Cerebellar nuclear complex (tissue), 1 donor: ENCODE measurements at places on chromosomes 4 and X.

GRCh38 chr4:5891563-5892322, 1.1 kb downstream of the CRMP1 start:
- DNase-seq, result no peak

DNA sequence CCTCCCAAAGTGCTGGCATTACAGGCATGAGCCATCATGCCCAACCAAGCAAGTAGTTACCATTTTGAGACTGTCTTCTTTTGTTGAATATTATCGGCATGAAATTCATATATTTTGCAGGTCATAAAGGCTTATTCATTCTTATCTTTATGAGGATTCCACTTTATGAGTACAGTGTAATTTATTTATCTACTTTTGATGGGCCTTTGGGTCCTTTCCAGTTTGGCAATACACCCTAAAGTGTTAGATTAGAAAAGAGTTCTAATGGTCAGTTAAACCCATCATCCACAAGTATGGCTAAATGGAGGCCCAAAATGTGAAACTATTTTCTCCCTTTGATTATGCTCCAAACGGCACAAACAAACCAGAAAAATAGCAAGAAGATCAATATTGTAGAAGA, 10.9 kb upstream of the ABCG2 start:
- DNase-seq, result no peak

GRCh38 chr4:20552004-20552403, 148.3 kb upstream of the PACRGL start:
- DNase-seq, result no peak

DNA sequence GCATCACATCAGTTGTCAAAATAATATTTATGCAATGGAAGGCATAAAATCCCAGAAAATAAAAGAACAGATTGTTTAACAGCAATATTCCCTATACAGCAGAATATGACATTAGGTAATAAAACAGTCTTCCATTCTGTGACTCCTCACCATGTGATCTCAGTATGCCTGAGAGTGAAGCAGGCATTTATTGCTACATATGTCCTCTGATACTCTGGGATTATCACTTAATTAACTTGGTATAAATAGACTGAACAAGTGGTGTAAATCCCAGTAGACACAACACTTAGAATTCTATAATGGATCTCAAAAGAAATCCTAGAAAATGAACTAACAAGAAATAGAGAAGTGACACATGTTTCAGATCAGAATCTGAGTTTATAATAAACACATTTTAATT, 841.3 kb downstream of the PDHA2 start:
- DNase-seq, result no peak

DNA sequence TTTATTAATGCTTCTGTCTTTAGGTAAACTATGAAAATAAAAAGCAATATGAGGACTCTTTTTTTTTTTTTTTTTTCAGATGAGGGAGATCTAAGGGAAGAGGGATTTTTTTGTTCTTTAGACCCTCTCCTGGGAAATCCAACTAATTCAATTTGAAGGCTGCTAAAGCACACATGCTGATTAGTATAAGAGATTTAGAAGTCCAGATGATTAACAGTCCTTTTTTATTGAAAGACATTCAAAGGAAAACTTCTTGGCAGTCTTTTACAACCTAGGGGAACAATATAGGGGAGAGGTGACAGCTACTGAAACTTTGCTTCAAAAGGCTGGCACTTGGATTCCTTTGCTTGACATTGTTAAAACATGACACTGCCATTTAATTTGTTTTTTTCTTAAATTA, 602.5 kb downstream of the RAPGEF2 start:
- no peak for DNase-seq

DNA sequence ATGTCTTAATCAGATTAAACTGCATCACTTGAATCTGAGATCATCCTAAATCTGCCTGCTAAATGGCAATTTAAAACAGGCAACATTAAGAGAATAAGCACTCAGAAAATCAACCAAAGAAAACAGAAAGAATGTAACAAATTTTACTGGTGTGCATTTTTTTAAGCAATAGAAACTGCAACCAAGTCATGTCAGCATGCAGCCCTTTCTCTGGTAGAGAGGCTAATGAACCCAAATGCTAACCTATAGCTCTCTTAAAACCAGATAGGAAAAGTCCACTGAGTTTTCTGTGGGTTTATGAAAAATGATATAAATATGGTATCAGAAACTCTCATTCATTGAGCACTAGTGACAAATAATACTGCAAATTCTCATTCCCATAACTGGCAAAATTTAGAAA, 35.6 kb downstream of the COL25A1 start:
- DNase-seq, result no peak

- DNase-seq, result no peak
Measured at GRCh38 chr4:18192901-18193300, 171.3 kb upstream of the LCORL start.

DNA sequence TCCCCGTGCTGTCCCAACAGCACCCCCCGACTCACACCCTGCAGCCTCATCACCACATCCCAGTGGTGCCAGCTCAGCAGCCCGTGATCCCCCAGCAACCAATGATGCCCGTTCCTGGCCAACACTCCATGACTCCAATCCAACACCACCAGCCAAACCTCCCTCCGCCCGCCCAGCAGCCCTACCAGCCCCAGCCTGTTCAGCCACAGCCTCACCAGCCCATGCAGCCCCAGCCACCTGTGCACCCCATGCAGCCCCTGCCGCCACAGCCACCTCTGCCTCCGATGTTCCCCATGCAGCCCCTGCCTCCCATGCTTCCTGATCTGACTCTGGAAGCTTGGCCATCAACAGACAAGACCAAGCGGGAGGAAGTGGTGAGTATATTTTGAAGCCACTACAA, 5.4 kb downstream of the AMELX start:
- no peak for DNase-seq

DNA sequence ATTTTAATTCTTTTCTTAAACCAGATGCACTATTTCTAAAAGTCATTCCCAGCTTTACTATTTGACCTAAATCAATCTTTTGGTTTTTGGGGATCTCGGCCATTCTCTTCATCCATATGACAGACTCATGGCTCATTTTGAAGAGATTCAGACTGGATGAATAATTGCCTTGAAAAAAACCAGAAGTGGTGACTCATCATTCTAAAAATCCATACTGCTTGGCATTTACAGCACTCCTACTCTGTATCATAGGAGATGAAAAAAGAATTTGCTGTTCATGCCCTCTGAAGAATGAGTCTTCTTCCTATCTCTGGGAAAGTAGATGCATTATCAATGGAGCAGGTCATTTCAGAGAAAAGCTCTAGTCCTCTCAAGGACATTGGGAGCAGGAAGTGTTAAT, 220.5 kb upstream of the RPS6KA3 start:
- no peak for DNase-seq

- DNase-seq, result no peak
Measured at GRCh38 chr4:7569810-7570783, 135.4 kb upstream of the PSAPL1 start.

DNA sequence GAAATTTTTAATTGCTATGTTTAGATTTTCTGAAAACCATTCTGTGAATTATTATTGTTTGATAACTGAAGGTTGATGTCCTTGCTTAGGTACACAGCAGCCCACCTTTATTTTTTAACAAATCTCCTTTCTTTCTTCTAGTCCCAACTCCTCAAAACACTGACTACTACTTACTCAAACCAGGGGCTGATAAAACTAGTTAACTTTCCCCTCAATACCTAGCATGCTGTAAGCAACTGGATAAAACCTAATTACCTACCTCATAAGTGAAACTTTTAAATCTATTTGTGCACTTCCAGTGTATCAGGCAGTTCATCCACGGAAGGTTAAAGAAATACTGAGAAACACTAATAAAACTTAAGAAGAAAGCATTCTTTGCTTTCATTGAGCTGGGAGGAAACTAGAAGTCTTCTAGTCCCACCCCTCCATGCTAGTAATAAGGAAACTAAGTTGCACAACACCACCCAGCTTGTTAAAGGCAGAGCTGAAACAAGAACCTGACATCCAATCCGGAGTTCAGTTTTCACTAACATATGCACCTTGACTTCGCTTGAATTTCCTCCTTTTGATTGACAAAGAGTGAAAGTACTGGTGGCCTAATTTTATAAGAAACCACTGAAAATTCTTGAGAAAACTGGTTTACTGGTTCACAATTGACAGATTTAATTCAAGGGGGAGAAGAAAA, 180.2 kb upstream of the TET2 start:
- no peak for DNase-seq

GRCh38 chr4:2321279-2322196, 59.6 kb upstream of the MXD4 start:
- DNase-seq, result no peak

GRCh38 chrX:39773923-39774773, 323.6 kb downstream of the BCOR start:
- no peak for DNase-seq

DNA sequence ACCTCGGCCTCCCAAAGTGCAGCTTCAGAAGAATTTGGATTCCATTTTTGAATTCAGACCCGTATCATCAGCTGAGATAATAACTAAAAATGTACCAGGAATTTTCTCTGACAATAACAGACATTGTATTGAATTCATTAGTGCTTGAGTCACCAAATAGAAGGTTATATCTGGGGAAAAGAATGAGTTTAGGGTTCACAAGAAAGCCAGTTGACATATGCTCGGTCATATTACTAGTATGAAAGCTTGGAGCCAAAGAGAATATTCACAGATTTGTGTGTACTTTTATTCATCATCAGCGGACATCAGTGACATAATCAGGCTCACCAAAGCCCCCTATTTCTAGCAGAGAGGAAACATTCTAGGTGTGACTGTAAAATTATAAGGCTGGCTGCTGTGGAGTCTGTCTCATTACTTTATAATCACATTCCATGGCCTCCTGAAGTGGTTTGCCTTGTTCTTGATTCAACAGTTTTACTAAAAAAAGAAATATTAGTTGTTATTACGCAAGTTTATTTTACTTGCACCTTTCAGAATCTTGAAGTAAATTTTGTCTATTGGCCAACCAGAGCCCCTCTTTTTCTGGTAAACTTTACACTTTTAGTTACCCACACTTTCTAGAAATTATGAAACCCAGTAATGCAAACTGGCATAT, 14.6 kb upstream of the DCTD start:
- DNase-seq, result no peak

DNA sequence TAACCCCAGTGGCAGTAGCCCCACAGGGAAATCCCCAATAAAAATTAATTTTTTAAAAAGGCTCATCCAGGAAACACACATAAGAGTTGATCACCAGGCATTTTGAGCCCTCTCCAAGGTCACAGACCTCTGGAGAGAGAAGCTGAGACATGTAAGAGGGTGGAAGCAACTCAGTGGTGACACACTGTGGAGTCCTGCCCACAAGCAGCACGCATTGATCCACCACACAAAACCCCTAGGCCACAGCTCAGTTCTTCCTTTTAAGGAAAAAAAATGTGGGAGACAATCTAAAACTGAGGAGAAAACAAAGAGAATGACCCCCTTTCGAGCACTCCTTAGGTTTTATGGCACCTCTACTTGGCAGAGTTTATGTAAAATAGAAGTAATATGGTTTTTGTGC, 71.7 kb upstream of the S100G start:
- DNase-seq, result no peak

- no peak for DNase-seq
Measured at GRCh38 chr4:27267339-27267969, 406.8 kb downstream of the STIM2 start.

DNA sequence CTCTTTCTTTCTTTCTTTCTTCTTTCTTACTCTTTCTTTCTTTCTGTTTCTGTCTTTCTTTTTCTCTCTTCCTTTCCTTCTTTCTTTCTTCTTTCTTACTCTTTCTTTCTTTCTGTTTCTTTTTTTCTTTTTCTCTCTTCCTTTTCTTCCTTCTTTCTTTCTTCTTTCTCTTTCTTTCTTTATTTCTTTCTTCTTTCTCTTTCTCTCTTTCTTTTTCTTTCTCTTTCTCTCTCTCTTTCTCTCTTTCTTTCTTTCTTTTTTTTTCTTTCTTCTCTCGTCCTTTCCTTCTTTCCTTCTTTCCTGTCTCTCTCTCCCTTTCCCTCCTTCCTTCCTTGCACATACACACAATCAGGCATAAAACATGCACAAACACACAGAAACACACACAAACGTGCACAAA, 79.3 kb upstream of the SHOX start:
- no peak for DNase-seq

DNA sequence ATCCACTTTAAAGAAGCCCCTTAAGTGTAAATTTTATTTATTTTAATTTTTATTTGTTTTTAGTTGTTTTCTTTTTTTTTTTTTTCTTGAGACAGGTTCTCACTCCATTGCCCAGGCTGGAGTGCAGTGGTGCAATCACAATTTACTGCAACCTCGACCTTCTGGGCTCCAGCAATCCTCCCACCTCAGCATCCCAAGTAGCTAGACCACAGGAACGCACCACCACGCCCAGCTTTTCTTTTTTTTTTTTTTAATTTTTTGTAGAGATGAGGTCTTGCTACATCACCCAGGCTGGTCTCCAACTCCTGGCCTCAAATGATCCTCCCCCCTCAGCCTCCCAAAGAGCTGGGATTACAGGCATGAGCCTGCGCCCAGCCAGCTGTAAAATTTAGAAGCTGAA, 6.0 kb downstream of the SAT1 start:
- no peak for DNase-seq

- DNase-seq, result no peak
Measured at GRCh38 chrX:63661676-63662075, 123.3 kb downstream of the ARHGEF9 start.

DNA sequence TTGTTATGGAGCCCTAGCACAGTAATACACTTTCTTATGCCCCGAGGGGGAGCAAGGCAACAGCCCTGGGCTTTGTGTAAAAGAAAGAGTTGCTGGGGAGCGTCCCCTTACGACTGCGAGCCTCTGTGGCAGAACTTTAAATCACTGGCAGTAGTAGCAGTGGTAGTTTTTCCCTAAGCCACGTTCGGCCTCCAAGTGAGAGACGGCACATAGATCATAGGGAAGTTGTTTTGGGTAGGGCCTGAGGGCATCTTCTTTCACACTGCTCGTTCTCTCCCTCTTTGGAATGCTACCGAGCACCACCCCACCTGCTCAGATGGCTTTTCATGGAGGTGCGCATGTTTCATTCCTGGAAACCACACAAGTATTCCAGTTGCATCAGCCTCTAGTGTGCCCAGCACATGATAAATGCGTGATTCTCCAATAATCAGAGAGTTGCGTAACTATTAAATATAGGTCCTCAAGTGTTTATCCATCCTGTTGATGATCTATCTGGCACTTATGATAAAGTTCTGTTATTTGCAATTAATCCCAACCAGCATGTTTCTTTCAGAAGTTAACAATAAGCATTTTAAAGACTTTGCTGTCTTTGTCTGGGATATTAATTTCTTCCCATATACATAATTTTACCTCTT, 7.0 kb upstream of the SYNPO2 start:
- no peak for DNase-seq

- DNase-seq, result no peak
Measured at GRCh38 chrX:151226941-151227340, 50.6 kb downstream of the GPR50 start.

- DNase-seq, result no peak
Measured at GRCh38 chr4:185657699-185658098, 122.4 kb upstream of the PDLIM3 start.
